ENCODE measurements at places on chromosomes 6 and 20.

- no peak for DNase-seq
These were observed 4.6 kb upstream of the CGA start for GRCh38 chr6:87099472-87099871.

DNA sequence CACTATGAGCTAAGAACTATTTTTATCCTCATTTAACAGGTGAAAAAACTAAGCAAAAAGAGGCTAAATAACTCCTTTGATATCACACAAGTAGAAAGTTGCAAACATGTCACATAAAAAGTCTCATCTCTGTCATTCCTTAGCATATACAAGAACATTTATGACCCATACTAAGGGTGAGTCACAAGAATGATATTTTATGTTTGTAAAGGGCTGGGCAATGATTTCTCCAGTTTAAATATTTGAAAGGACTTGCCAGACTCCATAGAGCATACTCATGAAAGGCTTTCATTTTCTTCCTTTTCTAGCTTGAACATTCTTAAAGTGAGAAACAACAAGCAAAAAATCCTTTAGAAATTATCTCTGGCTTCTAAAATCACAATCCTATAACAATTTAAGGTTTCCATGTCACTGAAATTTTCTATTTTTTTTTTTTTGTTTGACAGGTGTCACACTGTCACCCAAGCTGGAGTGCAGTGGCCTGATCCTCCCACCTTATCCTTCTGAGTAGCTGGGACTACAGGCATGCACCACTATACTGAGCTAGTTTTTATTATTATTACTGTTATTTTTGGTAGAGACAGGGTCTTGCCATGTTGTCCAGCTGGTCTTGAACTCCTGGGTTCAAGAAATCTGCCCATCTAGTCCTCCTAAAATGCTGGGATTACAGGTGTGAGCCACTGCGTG lies 338.0 kb upstream of the KHDRBS2 start:
- no peak for DNase-seq

- no peak for DNase-seq
These were observed 218.8 kb upstream of the PREP start for GRCh38 chr6:105621564-105622175.

GRCh38 chr6:147035886-147036285 lies 168.3 kb upstream of the STXBP5 start:
- no peak for DNase-seq

DNA sequence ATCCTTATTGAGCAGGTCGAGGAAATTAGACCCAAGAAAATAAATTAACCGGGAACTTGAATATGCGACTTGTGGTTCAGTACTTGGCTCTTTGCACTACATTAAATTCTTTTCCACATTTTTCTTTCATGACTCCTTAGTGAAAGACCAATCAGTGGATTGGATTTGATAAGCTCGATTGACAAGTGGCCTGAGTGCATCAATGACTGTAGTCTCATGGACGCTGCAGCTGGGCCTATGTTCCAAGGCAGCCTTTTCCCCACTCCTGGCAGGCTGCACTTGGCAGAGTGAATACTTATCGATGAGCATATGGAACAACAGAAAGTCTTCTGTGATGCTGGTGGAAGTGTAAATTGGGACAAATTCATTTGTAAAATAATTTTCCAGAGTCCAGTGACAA lies 210.8 kb upstream of the EXOC2 start:
- no peak for DNase-seq

- no peak for DNase-seq
These were observed 293.8 kb downstream of the TAF4 start for GRCh38 chr20:61771805-61772350.

- DNase-seq = no peak
These were observed 226.9 kb downstream of the SIM1 start for GRCh38 chr6:100237821-100238220.

DNA sequence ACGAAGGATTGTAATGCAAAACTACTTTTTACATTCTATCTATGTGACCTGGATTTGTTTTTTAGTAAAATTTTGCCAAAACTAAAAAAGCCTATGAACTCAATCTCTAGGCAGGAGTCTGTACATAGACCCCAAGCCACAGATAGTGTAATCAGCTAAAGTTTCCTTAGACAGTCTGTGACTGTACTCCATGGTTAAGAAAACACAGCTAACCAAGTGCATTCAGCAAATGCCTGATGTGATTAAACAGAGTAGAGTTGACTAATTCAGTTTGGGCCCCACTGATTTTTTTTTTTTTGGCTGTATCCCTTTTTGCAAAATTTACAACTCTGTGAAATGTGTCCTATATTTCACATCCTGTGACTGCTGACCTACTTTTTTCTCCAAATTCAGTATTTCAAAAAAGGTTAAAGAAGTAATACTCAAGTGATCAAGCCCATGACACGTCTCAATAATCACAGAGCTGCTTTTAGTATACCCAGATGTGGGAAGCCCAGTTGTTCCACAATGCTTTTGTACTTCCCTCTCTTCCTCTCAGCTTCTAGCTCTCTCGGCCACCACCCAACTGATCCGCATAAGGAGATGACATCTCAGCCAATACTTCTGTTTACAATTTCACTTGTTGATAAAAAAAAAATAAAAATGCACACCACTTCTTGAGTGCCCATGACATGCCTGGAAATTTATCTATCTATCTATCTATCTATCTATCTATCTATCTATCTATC lies 108.8 kb upstream of the TBX18 start:
- no peak for DNase-seq

GRCh38 chr6:130655586-130655985 lies 171.6 kb upstream of the SMLR1 start:
- DNase-seq = no peak

DNA sequence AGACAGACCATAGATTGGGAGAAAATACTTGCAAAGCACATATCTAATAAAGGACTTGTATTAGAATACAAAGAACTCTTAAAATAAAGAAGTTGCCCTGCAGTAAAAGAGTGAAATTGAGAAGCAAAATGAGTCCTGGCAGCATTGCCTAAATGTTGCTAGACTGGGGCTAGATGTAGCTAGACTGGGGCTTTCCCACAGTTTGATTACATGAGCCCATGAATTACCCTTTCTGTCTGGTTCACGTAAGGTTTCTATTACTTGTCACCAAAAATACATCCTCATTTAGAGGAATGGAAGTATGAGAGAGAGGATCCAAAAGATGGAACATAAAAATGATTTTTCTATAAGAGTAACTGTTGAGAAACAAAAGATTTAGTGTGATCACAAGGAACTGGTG lies 57.6 kb upstream of the CCDC28A start:
- no peak for DNase-seq

GRCh38 chr6:39086294-39086693 lies 28.7 kb downstream of the SAYSD1 start:
- DNase-seq = no peak

DNA sequence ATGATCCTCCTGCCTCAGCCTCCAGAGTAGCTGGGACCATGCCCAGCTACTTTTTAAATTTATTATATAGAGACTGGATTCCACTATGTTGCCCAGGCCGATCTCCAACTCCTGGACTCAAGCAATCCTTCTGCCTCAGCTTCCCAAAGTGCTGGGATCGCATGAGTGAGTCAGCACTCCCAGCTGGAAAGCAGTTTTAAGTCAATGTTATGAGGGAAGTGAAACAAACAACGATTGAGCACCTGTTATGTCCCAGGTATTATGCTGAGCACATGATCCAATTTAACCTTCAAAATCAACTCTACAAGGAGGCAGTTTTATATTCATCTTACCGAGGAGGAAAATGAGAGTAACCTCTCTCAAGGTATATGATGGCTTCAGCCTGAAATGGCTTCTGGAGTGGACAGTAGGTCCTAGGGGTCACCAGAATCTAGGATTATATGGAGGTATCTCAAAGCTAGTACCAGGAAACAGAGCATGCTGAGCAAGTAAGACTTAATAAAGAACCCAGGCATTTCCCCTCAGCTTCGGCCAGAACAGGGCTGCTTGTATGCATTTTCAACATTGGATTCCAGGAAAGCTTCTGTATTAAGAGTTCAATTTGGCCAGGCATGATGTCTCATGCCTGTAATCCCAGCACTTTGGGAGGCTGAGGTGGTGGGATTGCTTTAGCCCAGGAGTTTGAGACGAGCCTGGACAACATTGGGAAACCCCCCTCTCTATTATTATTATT lies 55.0 kb downstream of the EDN1 start:
- no peak for DNase-seq

DNA sequence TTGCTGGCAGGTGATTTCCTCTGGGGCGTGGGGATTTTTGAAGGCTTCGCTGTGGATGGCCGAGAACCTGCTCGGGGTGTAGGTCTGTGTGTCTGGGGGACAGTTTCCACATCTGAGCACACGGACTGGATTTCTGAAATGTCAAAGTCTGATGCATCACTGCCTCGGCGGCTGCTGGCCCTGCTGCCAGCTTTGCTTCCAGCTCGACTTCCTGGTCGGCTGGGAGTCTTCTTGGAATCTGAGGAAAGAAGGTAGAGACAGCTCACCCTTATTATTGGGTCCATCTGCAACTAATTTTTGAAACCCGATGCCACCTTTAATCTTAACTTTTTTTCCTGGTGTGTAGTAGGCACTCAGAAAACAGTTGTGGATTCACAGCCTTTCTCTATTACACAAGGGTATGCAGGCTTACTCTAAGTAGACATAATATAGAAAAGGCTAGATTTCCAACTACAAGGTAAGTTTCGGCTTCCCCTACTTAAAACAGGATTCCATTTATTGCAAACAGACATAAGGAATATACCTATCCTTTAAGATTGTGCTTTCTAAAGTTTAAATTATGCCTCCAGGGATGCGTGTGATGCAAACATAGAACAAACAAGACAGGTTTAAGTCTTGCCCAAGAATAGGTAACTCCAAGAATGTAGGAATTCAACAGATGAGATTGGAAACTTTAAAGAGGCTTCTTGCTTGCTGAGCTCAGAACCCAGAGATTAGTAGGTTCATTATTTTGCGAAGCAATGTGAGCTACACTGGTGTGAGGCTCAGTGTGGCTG lies 183.5 kb downstream of the DST start:
- DNase-seq = no peak

GRCh38 chr20:61986762-61987321 lies 78.8 kb downstream of the TAF4 start:
- DNase-seq = no peak

- no peak for DNase-seq
These were observed 69.1 kb upstream of the BTN3A2 start for GRCh38 chr6:26295691-26296555.

- no peak for DNase-seq
These were observed 60.1 kb downstream of the PRND start for GRCh38 chr20:4781637-4782377.
